ENCODE measurements at places on chromosomes 2 and 18. TPM values are rescaled to one million over a fixed set of nuclear protein-coding genes. Genes with fewer than 3 reads are reported as not detected.

Gene FBXO15
- total RNA-seq: 1.3 TPM

Gene AGBL5
- 19.7 TPM for total RNA-seq

Gene UGT1A5
- total RNA-seq: not detected

Gene KCNK3
- not detected for total RNA-seq

Gene SULT1C2
- not detected for total RNA-seq

Gene LYPD6
- total RNA-seq: not detected

Gene FEV
- not detected for total RNA-seq

Gene CKAP2L
- total RNA-seq: 50.8 TPM

Gene HOXD12
- total RNA-seq: not detected

Gene TNFRSF11A
- total RNA-seq: 3.5 TPM

Gene KHK
- 9.5 TPM for total RNA-seq

Gene AKAIN1
- not detected for total RNA-seq

Gene PARD6G
- not detected for total RNA-seq

Gene RUFY4
- 1.2 TPM for total RNA-seq

Gene CCDC138
- total RNA-seq: 9.5 TPM

Gene CDK5R2
- total RNA-seq: not detected

Gene CGREF1
- total RNA-seq: 5.8 TPM

Data from activated naive CD4-positive, alpha-beta T cell treated with anti-CD3 and anti-CD28 coated beads for 36 hours (primary cell).